ENCODE measurements at places on chromosomes 12 and 14. TPM values are rescaled to one million over a fixed set of nuclear protein-coding genes. Genes with fewer than 3 reads are reported as not detected.

GRCh38 chr14:50434528-50434927 lies 37.8 kb upstream of the CDKL1 start:
- DNase-seq, result no peak

DNA sequence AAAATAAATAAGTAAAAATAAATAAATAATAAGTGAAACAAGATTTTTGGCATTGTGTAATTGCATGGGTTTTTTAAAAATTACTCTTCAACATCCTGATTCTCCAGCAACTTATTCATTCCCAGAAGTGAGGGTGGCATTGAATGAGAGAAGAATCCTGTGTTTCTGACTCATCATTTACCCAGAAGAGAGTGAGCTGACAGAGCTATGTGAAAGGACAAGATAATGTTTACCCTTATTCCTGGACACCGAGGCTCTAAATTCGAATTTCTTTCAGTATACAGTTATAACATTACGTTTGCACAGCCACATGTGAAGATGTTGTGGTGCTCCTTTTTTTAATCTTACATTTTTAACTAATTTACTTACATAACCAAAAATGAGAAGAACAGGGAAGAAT lies 36.4 kb downstream of the BBS10 start:
- no peak for DNase-seq

GRCh38 chr12:67761566-67761965 lies 113.0 kb downstream of the DYRK2 start:
- no peak for DNase-seq

DNA sequence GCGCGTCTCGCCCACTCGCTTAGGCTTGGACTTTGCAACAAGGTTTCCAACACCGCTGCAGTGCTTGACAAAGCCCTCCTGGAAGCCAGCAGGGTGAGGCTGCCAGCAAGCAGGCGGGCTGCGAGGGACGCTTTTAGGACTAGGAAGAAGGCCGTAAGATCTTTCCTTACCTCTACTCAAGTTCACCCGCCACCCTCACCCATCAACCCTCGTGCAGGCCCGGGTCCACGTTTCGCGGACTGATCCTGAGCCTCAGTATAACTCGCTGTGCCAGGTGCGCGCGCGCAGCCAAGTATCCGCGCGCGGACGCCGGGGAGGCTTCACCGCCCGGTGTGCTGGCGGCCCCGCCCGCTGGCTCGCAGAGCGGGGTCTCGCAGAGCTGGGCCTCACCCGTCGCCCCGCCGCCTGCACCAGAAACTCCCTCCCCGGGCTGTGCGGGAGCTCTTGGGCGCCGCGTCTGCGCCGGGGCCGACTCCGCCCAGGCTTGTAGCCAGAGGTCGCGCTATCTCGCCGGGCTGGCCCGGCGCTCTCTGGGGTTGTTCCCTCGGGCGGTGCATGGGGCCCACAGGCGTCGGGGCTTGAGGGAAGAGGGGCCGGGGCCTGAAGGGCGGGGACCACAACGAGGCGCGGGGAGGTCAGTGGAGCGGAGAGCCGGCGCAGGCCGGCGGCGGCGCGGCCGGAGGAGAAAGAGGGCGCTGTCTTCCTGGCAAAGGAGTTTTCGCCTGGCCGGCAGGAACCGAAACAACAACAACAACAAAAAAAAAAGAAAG lies 7.6 kb upstream of the SIX1 start:
- DNase-seq, result no peak

DNA sequence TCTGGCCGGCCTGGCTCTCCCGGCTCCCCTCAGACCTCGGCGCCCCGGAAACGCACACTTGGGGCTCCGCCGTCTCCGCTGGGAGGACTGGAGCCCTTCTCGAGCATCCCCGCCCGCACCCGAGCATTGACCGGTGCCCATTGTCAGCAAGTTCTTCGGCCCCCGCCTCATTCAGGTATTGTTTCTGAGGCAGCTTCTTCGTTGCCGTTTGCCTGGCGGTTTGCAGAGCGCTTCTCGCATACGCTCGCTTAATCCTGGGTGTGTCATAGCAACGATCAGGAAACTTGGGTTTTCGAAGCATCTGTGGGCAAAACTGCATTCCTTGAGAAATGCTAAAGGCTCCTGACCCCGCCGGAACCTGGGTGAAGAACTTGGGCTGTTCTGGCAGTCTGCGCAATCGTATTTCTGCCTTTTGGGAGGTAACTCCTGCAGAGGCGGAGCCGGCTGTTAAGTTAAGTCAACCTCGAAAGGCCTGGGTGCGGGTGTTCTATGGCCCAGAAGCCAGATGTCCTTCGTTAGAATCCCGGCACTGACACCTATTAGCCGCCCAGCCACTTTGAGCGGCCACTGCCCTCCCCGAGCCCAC lies 518 bp downstream of the GSKIP start:
- DNase-seq, result peak; percentile 7

The CMA1 gene
- polyA plus RNA-seq, result not detected

GRCh38 chr14:100577986-100578431 lies 9.2 kb downstream of the BEGAIN start:
- DNase-seq, result no peak

DNA sequence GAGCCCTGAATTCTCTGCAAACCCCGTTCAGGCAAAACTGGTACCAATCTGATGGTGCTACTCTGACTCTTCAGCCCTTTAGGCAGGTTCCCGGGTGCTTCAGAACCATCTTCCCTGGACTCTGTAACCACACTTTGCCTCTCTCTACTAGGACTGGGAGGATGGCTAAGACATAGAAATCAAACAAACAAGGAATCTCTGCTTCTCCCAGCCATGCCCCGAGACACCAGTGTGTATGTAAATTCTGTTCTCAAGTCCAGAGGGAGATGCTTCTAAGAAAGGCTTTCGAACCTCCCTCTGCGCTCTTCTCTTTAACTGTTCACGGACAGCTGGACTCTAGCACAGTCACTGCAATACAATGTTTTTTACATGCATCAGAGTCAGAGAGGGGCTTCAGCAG lies 1.9 kb upstream of the KCNK10 start:
- no peak for DNase-seq

DNA sequence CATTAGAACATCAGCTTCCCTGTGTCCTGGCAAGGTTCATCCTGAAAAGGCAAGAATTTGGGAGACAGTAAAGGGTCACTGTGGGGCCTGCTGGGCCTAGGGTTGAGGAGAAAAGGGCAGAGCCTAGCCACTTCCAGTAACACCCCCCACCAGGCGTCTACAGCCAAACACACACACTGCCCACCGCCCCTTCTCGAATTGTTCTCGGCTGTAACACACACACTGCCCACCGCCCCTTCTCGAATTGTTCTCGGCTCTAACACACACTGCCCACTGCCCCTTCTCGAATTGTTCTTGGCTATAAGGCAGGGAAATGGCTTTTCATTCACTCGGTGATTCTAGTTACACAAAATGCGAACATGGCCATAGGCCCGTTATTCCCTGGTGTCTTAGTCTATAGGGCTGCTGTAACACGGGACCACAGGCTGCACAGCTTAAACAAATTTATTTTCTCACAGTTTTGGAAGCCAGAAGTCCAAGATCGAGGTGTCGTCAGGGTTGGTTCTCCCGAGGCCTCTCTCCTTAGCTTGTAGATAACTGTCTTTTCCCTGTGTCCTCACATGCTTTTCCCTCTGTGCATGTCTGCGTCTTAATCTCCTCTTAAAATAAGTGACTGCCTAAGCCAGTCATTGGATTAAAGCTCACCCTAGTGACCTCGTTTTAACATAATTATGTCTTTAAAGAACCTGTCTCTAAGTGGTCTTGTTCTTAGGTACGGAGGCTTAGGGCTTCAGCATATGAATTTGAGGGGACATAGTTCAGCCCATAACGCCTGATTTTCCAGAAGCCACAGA lies 171.0 kb downstream of the ADGRD1 start:
- DNase-seq, result no peak

The DBX2 gene
- 0.11 TPM for polyA plus RNA-seq

All from muscle of back (tissue), 13 donors.